ENCODE measurements at places on chromosomes 13 and 19.

- DNase-seq, result no peak
Observed at GRCh38 chr13:23995283-23996073, 98.2 kb upstream of the C1QTNF9B start.

DNA sequence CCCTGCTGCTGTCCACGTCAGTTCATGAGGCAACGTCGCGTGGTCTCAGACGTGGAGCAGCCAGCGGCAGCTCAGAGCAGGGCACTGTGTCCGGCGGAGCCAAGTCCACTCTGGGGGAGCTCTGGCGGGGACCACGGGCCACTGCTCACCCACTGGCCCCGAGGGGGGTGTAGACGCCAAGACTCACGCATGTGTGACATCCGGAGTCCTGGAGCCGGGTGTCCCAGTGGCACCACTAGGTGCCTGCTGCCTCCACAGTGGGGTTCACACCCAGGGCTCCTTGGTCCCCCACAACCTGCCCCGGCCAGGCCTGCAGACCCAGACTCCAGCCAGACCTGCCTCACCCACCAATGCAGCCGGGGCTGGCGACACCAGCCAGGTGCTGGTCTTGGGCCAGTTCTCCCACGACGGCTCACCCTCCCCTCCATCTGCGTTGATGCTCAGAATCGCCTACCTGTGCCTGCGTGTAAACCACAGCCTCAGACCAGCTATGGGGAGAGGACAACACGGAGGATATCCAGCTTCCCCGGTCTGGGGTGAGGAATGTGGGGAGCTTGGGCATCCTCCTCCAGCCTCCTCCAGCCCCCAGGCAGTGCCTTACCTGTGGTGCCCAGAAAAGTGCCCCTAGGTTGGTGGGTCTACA lies 6.6 kb downstream of the FSTL3 start:
- no peak for DNase-seq

DNA sequence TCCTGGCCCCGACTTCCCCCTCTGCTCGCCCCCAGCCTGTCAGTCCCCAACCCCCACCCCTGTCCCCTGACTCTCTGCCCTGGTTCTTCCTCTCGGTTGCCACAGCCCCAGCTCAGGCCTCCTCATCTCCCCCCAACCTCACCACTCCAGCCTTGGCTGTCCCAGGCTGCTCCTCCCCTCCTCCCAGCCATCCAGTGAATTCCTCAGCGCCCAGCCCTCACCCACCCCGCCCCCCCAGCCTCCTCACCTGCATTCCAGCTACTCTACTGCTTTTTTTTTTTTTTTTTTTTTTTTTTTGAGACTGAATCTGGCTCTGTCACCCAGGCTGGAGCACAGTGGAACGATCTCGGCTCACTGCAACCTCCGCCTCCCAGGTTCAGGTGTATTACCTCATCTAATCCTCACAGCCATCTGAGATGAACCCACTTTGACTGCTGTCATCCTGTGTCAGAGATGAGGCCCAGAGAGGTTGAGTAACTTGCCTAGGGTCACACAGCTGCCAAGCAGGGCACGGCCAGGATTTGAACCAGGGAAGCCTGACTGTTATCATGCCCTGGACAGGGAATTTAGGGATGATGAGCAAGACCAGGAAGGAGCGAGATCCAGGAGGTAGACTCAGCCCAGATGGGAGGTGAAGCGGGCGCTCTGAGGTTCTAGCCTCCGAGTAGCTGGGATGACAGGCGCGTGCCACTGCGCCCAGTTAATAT lies 2.6 kb downstream of the SULT2B1 start:
- DNase-seq, result peak; percentile 54

DNA sequence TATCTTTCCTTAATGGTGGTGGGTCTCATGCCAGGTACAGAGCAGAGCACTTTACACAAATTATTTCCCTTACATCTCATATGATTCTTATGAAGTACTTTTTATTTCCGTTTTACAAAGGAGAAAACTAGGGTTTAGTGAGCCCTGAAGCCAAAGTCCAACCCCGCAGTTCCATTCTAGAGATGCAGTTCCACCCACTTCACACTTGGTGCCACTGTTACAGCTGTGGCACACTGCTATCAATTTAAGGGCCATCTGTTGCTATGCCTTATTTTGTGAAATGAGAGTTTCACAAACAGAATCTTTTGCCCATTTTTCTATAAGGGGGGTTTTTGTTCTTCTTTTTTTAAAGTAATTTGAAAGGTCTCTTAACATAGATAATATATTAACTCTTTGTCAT lies 12.9 kb downstream of the MIPEP start:
- no peak for DNase-seq

GRCh38 chr13:106499896-106500295 lies 35.6 kb downstream of the EFNB2 start:
- DNase-seq, result no peak

DNA sequence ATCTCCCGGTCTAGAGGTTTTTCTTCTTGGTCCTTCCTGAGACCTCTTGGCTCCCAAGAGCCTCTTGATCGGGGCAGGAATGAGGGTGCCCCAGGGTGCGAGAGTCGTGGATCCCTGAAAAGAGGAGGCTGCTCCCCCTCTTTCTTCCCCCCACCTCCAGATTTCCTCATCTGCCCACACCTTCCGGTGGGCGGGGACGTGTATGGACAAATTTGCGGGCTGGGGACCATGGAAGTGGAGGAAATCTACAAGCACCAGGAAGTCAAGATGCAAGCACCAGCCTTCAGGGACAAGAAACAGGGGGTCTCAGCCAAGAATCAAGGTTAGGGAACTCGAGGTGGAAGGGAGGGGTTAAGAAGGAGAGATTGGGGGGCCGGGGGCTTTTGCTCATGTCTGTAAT lies at the start of gene MCEMP1:
TSS of gene MCEMP1 (plus strand) at position 237 of the 400 bp plus-strand sequence. CDS start at position 268, 31 bp downstream.
- DNase-seq, result no peak

DNA sequence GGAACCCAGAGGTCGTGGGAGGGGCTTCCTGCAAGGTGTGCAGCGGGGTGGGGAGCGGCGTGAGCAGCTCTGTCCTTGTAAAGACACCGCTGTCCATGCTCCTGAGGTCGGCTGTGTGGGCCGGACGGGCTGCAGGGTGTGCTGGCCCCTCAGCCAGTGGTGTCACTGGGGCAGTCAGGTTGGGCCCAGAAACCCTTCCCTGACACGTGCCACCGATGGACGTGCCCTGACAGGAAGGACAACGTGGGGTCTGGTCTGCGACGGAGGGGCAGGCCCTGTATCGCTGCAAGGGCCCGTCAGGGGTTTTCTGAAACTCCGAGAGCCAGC lies 4.2 kb upstream of the RPS15 start:
- no peak for DNase-seq

GRCh38 chr13:34179481-34179880 lies 361.5 kb downstream of the RFC3 start:
- no peak for DNase-seq
